ENCODE measurements at places on chromosomes 13 and 19.
A peak's percentile ranks its signal among the peaks of the same experiment; 100 is the strongest.

GRCh38 chr19:3068071-3068470 lies 5.8 kb upstream of the TLE5 start:
- DNase-seq, result no peak

- DNase-seq, result no peak
Measured at GRCh38 chr19:41638641-41639081, 11.8 kb upstream of the CEACAM4 start.

DNA sequence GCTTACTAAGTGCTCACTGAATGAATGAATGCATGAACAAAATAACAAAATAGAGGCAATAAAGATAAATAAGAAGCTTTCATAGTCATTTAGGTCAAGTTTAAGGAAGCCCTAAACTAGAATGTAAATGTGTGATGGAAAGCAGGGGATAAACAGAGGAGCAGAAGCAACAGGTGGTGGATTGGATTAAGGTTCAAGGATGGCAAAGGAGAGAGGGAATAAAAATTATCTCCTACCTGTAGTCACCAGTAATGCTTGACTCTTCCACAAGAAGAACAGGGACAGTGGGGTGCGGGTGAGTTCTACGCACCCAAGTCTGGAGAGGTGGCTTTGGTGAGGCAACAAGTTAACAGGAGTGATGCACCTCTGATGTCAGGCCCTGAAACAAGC lies 212.4 kb downstream of the ZIC5 start:
- DNase-seq, result no peak

- DNase-seq, result no peak
Measured at GRCh38 chr13:30529085-30529834, 63.5 kb upstream of the HMGB1 start.

GRCh38 chr19:51712461-51713081 lies 11.2 kb downstream of the HAS1 start:
- DNase-seq, result peak; percentile 62

GRCh38 chr13:67223024-67223423 lies 7.1 kb downstream of the PCDH9 start:
- DNase-seq, result no peak

DNA sequence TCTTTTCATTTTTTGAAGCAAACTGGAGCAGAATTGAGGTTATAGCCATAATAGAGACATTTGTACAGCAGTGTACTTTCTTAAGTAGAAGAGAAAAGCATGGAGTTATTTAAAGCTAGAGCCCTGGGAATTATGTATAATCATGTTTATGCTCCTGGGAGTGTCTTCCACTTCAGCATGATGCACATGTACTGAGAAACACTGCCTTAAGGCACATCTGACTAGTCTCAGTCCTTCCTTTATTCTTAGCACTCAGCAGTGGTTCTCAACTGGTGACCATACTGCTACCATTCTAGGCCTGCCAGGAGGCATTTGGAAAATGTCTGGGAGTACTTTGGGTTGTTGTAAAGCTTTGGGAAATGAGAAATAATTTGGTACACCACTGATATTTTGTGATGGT lies 45.8 kb downstream of the VWA8 start:
- DNase-seq, result peak; percentile 8

- DNase-seq, result peak; percentile 87
Measured at GRCh38 chr19:33758541-33759013, 38.1 kb upstream of the KCTD15 start.

GRCh38 chr13:75052616-75053015 lies 429.4 kb downstream of the TBC1D4 start:
- DNase-seq, result no peak

DNA sequence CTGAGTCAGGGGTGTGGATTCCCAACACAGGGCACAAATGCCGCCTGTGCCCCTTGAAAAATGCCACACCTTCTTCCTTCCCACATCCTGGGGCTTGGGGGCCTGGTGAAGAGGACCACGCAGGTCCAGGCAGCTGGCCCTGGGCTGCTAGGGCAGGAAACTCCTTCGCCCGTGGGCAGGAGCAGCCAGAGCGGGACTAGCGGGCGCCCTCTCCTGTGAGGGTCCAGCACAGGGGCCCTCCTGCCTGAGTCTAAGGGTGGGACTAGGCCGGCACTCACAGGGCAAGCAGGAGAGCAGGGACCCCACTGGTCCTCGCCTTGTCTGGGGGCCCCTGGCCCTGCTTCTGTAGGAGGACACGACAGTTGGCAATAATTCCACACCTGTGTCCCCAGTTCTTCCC lies 7.5 kb upstream of the CEBPA start:
- no peak for DNase-seq

DNA sequence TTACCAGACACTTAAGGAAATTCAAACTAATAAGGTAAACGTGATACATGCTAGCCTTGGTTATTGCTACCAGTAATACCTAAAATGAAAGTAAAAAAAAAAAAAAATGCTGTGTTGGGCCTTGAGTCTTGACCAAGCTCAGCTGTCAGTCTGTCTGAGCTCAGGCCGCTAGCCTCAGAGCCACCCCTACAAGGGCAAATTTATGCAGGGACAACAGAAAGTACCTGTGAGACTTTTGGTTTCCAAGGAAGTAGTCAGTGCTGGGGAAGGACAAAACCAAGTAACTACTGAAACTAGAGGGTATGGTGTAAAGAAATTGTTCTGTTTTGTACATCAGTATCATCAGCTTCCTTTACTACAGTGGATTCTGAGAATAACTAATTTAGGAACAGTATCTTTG lies 134.3 kb upstream of the SLITRK5 start:
- DNase-seq, result peak; percentile 65

- DNase-seq, result no peak
Measured at GRCh38 chr13:97743938-97744337, 209.5 kb upstream of the IPO5 start.

GRCh38 chr13:97308735-97309429 lies 86.7 kb downstream of the MBNL2 start:
- DNase-seq, result no peak

DNA sequence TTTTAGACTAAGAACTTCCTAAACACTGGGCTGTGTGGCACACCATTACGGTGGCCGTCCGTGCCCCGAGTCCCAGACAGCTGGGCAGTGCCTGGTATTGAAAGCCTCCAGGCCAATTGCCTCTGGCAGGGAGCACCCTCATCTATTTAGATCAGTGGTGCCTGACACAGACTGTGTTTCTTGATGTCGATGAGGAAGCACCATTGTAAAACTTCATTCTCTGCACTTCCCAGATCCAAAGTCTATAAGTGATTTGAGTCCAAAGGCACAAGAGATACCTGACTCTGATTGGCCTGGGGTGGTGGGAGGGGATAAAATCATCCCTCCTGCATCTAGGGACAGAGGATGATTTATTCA lies 8.5 kb upstream of the STK24 start:
- DNase-seq, result no peak

GRCh38 chr19:37975071-37975470 lies 68.1 kb downstream of the SIPA1L3 start:
- DNase-seq, result no peak

DNA sequence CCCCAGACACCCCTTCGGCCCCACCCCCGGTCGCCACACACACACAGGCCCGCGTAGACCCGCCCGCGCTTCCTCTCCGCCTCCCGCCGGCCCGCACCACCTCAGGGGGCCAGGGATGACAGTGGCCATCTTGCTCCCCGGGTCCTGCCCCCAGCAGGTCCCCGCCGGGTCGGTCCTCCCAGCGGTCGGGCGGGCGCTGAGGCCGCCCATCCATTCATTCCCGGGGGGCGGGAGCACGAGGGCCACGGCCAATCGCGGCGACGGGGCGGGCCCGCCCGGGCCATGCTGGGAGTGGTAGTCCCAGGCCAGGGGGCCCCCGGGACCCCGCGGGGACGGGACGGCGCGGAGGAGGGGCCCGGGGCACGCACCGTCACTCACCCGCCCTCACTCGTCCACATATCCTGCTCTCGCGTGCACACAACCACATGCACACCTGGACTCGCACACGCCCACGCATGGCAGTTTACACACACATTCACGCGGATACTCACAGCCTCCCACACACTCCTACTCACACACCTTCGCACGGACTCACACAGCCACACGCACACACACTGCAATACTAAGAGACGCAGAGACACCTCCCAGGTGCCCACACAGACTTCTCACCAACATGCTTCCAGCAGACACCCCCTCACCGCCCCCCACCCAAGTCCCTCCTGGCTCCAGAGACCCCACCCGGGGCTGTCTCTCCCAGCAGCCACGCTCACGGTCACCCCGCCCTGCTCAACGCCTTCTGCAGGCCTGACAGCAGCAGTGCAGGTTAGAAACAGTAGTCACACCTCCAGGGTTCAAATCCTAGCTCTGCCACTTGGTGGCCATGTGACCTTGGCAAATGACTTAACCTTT lies at the start of gene DPF1:
Gene DPF1 (minus strand): TSS at position 209 of the 849 bp plus-strand sequence. CDS start 80 bp downstream, at position 129.
- peak; percentile 78 for DNase-seq

DNA sequence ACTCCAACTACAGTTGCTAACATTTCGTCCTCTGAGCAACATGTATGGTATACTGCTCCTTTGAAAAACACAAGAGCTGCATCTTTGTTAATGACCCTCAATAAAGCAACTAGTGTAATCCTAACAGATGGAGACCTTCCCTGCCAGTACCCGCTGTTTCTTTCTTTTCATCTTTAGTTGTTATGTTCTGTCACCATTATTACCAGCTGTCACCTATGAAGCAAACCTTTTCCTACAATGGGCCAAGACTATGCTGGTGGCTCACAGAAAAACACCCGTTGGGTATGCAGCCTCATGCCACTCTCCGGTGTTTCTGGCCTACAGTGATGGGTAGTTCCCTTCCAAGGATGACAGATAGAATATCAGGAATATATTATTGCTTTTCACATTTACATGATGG lies 29.7 kb upstream of the CYSLTR2 start:
- DNase-seq, result no peak

GRCh38 chr13:95112883-95113282 lies 188.4 kb downstream of the ABCC4 start:
- no peak for DNase-seq

DNA sequence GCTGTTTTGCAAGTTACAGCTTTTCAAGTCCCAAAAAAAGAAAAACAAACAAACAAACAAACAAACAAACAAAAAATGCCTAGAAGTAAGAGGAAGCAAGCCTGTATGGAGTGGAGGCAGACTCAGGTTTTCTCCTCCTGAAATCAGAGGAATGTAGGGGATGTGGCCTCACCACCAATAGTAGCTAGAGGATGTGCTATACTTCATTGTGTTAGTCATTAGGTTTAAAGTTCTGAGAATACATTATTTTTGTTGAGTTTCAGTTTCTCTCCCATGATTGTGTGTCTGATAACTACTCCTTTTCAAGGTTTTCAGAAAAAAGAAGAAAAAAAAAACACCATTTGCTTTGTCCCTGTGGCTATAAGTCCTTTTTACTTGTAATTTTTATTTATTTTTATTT lies 524.5 kb downstream of the GPC6 start:
- DNase-seq, result no peak

GRCh38 chr13:80574113-80574850 lies 233.4 kb upstream of the SPRY2 start:
- no peak for DNase-seq

DNA sequence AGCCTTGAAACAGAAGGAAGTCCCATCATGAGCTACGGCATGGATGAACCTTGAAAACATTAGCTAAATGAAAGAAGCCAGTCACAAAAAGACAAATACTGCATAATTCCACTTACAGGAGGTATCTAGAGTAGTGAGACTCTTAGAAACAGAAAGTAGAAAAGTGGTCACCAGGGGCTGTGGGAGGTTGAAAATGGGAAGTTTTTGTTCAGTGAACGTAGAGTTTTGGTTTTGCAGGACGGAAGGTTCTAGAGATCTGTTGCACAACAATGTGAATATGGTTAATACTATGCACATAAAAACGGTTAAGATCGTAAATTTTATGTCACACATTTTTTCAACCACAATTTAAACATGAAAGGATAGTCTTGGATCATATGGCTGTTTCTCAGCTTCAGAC lies 11.9 kb upstream of the SLC10A2 start:
- DNase-seq, result no peak

DNA sequence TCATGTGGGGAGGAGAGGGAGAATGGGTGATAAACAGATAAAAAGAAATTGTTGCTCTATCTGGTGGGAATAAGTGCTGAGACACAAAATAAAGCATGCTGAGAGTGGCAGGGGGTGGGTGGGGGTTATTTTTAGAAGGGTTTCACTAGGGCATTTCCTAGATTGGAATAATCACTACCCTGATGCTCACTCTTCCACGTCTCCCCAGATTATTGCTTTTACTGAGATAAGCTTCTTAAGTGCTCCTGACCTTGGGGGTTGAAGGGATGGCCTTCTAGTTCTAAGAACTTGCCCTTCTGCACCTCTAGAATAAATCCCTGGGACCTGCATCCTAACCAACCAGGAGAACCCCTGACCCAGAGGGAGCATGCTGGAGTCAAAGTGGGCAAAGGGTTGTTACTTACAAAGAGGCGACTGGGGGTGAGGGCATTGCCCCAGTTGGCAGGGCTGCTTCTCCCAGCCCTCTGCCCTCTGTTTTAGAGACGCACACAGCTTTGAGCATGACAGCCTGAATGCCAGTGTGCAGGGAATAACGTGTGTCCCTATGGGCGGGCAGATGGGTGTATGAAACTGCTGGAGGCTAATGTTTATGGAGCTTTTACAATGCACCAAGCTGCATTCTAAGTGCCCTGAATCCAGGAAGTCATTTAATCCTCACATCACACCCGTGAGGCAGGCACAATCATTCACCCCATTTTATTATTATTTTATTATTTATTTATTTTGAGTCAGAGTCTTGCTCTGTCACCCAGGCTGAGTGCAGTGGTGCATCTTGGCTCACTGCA lies 743 bp downstream of the RDH8 start:
- no peak for DNase-seq

Data from RPMI8226 (cell line).